ENCODE measurements at places on chromosomes 7 and 10. TPM values are rescaled to one million over a fixed set of nuclear protein-coding genes. Genes with fewer than 3 reads are reported as not detected.

DNA sequence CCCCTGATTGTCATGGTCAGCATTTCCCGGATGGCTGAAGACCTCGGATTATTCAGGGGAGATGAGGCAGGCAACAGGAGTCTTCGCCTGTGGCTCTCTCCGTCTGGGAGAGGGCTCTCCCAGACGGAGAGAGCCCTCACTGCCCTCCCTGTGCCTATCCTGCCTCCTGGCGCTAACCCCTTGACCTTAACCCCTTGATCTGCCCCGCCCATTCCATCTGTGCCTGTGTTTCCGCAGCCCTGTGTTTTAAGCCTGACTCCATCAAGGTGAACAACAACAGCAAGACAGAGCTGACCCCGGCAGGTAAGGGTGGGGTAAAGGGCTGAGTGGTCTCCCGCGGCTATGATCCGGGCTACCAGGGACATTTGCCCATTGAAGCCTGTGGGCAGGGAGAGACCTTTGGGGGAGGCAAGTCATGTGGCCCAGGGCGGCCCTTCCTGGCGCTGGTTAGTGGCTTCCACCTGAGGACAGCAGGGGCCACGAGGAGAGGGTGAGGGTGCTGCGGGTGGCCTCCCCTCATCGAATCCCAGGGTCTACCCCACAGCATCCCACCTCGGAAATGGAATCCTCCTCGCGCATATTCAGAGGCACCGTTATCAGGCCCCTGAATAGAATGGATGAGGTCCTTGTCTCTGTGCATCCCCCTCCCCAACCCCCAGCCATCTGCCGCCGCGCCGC, 4.2 kb upstream of the MUC12 start:
- DNase-seq = no peak

DNA sequence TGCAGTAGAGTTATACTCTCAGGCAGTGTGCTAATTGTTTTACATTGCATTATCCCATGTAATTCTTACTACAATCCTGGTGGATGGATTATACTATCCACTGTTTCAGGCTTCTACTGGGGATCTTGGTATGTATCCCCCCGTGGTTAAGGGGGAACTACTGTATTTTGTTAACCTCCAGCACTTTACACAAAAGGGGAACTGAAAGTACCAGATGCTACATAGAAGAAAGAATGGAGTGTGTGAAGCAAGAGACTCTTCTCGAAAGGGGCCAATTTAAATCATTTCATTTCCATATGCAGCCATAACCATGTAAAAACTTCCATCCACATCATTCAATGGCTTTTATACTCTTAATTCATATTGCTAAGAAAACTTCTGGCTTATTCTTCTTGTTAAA, 69.4 kb downstream of the C1GALT1 start:
- DNase-seq = no peak

DNA sequence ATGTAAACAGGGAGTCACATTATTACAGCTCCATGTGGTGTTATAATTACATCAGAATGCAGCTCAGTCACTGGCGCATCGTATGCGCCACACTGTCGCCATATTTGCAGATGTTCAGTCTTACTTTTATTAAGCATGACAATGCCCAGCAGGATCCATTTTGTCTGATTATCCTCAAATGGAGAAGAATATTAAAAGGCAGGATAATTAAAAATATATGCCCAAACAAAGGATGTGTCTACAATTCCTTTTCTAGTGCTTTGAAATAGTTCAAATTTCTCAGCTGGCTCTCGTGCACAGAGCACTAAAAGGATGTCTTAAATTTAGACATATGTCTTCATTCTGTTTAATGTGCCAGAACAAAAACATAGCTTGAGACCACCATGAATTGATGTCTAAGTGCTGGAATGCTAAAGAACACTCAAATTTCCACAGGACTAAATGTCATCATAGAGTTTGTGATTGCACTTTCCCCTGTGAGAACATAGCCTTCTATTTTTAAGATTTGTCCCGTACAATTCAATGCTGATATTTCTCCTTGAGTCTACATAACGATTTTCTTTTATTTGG, 168.0 kb downstream of the DKK1 start:
- no peak for DNase-seq

DNA sequence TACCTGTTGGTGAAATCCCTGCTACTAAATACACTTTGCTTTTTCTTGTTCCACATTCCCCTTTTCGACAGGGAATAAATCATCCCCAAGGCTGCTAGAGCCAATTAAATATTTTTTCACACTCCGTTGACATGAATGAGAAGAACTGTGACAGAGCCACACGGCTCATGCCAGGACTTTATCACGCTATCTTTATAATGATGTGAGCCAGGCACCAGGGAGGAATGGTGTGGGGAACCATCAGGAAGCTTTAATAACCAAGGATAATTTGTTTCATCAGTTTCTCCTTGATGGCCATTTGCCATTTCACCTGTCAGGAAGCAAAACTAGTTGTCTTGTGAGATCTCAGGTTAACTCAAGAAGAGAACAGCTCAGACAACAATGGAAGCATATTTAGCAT, 193.0 kb upstream of the C7orf33 start:
- no peak for DNase-seq

The ACBD7 gene
- total RNA-seq = 0.70 TPM

GRCh38 chr10:22686347-22686746, 28.0 kb downstream of the PIP4K2A start:
- no peak for DNase-seq

GRCh38 chr7:66050337-66050957, 25.2 kb upstream of the ASL start:
- DNase-seq = no peak

GRCh38 chr7:4054158-4054557, 627.9 kb upstream of the FOXK1 start:
- DNase-seq = no peak

The NPFFR1 gene
- total RNA-seq = not detected

The RAPGEF5 gene
- total RNA-seq = 111 TPM

The DPP6 gene
- not detected for total RNA-seq

DNA sequence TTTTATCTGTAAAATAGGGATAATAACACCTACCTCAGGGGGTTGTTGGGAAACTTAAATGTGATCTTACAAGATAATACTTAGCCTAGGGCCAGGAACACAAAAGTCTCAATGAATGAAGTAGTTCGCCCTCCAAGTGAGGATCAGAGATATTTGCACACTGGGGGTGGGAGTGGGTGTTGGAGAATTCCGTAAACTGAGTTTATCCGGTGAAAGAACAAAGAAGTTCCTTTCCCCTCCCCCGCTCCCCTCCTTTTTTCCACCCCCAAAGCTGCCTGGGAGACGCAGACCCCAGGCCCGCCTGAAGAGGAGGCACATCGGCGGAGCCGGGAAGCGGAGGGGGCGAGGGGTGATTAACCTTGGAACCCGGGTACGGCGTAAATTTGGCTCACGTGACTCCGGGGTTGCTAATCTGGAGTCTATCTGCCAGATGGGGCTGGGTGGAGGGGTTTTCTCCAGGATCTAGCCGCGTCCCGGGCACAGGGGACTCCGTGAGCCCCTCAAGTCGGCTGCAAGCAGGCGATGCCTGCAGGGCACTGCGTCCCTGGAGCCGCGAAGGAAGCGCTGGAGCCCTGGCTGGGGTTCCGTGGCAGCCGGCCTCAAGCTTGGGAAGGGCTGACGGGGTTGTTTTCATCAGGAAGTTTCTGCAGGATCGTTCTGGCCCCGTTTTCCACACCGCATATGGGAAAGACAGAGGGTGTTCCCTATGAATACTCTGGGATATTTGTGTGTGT, 1.4 kb upstream of the PODXL start:
- DNase-seq = no peak

DNA sequence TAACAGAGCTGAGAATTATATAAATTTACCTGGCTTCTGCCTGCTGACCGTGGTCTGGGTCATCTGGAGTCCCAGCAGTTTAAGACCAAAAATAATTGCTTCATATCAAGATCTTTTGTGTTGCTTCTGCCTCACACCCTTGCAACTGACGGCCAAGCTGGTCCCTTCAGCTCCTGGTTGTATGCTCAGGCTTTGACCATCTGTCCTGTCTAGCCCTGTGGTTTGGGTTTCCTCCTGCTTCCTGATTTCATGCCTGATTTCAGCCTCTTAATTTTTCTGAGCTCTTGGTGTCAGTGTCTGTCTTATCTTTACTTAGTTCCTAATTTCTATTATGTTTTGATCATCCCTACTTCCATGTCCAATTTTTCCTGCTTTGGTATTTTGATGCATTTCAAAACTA, 87.9 kb upstream of the PLXDC2 start:
- no peak for DNase-seq

- no peak for DNase-seq
Observed at GRCh38 chr10:29370097-29371092, 81.5 kb downstream of the LYZL1 start.

DNA sequence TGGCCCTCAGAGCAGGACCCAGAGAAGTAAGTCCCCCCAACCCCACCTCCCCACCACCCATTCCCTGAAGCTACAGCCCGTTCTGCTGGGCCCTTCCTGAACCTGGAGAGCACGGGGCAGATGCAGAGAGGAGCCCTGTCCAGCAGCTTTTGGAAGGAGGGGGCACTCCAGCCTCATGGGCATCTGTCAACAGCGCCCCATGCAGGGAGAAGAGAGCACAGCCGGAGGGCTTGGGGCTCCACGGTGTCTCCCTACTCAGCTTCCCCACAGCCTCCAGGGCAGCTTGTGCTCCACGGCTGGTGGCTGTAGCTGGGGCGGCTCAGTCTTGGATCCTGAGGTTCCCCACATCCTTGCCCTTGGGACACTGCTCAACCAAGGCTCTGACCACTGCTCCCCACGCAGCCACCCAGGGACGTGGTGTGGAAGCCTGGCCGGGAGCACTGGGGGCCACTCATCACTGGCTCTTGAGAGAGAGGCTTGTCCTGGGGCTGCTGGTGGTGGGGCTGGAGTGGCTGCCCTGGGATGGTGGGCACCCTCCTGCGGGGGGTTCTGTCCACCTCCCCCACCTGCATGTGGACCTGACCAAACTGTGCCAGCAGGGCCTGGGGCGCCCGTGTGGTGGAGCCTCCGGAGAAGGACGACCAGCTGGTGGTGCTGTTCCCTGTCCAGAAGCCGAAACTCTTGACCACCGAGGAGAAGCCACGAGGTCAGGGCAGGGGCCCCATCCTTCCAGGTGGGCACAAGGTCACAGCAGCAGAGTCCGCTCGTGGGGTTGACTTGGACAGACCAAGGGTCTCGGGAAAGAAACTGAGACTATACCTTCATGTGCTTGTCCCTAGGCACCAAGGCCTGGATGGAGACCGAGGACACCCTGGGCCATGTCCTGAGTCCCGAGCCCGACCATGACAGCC, 4.5 kb downstream of the PRAP1 start:
- no peak for DNase-seq

The CCL24 gene
- 48.7 TPM for total RNA-seq

DNA sequence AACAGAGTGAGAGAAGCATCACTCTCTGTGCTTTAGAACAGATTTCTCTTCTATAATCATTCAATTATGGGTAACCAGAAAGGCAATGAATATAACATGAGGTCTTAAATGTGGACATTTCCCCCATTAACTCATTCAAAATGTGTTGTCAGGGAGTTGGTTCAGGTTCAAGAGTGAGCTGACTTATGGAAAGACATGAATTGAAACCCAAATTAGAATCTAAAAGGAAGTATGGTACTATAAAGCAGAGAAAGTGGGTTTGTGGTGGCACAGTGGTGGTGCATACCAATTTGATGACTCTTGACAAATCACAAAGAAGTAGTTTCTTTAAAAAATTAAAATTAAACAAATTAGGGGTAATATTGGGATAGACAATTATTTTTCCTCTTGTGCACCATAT, 114.6 kb upstream of the MEOX2 start:
- DNase-seq = no peak

DNA sequence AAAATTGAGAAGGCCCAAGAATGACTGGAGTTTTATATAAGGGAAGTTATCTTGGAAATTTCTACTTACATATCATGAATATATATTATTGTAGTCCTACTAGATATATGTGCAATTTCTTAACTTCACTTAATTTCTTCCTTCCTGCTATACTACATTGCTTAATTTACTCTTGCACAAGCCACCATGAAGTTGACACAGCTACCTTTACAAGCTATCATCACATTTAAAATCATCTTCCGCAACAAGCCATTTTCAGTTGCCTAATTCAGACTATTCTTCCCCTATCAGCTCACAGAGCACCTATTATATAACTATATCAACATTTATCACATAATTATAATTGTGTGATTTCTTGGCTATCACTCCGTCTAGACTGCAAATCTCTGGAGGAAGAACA, 418.4 kb downstream of the PARD3 start:
- no peak for DNase-seq

The HOXA13 gene
- total RNA-seq = not detected

- no peak for DNase-seq
Observed at GRCh38 chr7:5758753-5759335, 22.6 kb downstream of the RNF216 start.

The STRIP2 gene
- 1.7 TPM for total RNA-seq

DNA sequence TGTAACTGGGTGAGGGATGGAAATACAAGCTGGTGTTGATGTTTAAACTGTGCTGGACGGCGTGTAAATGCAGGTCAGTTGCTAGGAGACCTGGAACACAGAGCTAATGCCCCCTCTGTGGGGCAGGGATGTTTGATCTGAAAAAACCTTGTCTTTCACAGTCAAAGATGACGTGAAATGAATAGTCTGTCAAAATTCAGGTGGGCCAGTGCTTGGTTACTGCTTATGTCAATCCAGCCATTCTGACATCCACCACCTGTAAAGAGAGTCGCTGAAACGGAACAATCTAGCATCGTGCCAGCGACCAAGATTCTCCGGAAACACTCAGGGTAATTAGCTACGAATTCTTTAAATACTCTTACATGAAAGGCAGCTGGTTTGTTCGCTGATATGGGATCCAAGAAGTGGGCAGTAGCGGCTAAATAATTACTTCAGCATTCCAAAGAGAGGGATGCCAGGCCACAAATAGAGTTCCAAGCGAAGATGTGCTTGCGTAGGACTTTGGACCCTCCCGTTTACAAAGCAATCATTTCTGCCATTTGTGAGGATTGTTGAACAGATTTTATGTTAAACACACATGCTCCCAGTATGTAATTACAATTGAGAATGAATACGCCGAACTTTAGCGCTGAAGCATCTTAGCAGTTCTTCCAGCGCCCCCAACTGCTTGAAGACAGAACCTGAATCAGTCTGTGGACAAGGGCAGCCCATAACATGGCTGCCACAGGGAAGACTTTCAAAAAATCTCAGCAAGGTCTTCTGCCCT, 7.3 kb upstream of the ASB4 start:
- DNase-seq = no peak

DNA sequence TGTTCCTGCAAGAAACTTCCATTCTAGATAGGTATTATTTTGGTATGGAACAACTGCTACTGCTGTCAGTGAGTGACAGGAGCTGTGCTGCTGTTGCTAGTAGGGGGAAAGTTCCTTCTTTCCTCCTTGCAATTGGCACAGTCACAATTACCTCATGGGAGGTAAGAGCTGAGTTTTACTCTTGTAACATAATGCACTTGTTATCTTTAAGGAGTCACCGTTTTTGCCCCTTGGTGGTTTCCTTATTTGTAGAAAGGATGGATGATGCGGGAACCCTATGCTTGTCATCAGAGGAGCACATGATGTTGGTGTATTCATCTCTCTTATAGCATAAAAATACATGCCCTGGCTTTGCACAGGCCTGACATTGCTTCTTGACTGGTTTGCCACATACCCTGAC, 234.7 kb upstream of the NPY start:
- no peak for DNase-seq

The TRIM73 gene
- 14.8 TPM for total RNA-seq

- DNase-seq = no peak
Observed at GRCh38 chr10:7813481-7813880, 4.8 kb upstream of the TAF3 start.

The DYNC1I1 gene
- total RNA-seq = 1.9 TPM

The NUTM2A gene
- total RNA-seq = 2.3 TPM

- no peak for DNase-seq
Observed at GRCh38 chr7:33905389-33906032, at the start of gene BMPER. Gene BMPER (plus strand): TSS chr7:33905539. CDS start chr7:33905614, 75 bp downstream.

The EEF1AKMT2 gene
- 17.3 TPM for total RNA-seq
